ENCODE measurements at places on chromosomes 1 and 21.

DNA sequence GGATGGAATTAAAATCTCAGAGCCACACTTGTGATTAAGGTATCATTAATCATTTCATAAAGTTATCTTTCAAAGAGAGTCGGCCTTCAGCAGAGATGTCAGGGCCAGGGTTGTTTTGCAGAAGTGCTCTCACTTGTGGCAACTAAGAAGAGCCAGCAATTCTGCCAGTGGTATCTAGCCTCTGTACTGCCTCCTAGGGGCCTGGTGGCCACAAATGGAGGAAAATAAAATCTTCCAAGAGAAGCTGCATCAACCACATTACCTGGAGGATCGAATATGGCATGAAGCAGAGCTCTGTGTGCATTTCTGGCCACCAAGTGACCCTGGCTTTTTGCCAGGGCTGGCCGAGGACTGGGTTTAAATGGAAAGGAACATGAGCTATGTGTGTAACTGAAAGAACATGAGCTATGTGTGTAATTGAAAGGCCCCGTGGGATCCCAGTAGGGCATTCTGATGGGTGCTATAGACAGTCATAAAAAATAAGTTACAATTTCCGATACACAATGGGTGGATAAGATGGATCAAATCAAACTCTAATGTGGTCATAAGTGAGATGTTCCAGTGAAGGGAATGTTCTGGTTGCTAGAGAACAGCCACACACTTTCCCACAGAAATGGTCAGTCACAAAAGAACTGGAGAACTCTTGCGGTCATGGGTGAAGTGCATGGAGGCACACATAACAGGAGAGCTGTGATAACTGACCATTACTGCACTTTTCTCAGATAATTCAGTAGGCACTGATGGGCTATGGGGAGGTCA, 335.8 kb downstream of the CAMTA1 start:
- DNase-seq = no peak

GRCh38 chr1:76833151-76833550, 34.1 kb upstream of the ST6GALNAC5 start:
- no peak for DNase-seq

DNA sequence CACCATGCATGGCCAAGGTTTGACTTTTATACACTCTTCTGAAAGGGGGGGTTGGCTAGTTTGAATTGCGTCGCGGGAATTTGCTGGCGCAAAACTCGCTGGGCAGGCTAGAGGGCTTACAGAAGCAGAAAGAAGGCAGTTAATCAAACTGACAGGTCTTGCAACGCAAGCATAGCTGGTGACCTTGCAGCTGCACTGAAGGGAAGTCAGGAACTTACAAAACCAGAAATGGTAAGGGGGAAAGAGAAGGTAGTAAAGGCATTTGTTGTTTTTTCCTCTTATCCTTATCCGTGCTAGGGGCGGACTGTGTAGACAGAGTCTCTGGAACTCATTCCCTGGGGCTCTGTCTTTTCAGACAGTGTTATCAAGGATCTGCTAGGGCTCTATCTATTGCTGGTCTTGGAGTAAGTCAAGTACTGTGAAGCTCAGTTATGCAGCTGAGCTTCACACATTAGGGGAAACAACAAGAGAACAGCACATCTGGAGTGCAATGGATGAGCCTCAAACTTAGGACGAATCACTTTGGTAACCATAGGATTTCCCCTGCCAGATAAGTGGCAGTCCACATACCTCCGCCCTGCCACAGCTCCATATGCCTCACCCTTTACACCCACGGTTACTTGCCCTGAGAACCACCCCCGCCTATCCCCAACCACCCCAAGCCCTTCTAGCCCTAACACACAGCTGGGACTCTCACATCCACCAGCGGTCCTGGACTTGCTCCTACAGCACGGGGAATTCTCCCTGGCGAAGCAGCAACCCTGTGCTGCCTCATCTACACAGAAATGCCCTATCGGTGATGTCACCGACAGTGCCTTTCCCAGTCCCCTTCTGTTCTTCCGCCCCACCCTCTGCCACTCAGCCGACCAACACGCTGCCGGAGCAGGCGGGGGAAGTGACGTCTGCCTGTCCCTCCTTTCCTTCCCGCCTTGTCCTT, 251.4 kb downstream of the FAM72C start:
- DNase-seq = no peak

DNA sequence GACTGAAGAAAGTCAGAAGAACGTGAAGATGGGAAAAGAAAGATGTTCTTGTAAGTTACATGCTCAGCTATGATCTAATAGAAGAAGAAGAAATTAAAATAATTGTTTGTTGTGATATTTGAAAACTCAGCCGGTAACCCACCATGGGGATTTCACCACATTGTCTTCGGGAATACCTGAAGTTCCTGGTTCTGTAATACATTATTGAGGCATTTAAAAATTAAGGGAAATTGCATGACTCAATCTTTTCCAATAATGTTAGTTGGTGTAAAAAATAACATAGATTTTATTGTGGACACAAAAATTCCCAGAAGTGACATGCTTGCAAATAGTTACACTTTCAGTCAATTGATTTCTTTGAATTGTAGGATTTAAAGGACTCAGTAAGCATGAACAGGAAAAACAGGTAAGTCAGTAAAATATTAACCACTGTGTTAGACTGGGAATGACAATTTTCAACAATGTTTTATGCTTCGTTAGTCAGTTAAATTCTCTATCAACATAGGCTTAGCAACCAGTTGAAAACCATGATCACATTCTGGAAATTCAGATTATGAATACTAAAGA, 745.1 kb downstream of the LTN1 start:
- DNase-seq = no peak

DNA sequence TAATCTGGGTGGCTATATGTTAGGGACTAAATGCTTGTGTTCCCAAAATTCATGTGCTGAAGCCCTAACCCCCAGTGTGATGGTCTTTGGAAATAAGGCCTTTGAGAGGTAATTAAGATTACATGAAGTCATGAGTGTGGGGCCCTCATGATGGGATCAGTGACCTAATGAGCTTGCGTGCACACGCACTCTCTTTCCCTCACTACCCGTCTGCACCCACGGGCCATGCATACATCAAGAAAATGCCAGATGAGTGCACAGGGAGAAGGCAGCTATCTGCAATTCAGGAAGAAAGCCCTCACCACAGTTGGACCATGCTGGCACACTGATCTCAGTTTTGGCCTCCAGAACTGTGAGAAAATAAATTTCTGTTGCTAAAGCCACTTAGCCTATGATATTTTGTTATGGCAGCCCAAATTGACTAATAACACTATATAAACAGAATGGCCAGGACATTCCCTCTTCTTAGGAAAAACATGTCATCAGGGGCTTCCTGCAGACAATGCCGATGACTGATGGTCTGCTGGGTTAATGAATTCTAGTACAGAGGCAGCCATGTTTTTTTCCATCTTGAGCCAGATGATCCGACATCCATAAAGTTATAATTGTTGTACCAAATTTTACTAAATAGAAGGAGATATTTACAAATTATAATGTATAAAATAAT, 18.1 kb upstream of the MYOG start:
- no peak for DNase-seq

DNA sequence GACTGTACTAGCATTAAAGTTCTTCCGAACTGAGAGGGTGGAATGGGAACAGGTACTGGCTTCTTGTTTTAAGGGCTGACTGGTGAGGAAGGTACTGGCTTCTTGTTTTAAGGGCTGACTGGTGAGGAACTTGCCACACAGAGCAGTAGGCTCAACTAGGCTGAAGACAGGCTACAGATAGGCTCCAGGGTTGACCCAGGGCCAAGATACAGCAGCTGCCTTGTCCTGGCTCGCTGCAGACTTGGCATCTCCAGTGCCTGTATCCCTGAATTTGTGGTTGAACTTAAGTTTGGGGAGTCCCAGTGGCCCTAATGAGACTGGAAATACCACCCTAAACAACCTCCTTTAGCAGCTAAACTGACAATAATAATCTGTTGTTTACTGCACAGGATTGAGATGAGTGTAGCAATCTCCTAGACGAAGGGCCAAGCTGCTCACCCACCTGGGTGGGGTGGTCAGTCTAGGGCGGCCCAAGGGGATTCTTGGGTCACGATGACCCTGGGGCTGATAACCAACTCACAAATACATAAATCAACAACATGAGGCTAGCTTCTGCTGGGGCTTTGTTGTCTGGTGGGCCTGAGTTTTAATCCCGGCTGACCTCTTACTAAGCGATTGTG, 227.1 kb downstream of the DISC1 start:
- DNase-seq = no peak

DNA sequence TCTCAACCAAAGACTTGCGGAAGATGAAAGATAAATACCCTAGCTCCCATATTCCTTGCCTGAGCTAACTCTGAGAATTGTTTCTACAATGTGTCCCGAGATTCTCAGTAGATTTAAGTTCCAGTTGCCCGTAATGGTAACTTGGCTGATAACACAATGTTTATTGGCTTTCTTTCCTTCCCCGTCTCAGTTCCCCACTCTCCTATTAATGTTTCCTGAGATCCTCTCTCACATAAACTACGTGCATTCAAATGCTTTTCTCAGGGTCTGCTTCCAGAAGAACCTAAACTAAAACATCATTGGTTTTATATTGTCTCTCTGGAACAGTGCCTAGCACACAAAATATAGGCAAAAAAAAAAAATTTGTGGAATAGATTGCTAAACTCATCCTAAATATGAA, 794.2 kb upstream of the ADGRL2 start:
- DNase-seq = no peak

DNA sequence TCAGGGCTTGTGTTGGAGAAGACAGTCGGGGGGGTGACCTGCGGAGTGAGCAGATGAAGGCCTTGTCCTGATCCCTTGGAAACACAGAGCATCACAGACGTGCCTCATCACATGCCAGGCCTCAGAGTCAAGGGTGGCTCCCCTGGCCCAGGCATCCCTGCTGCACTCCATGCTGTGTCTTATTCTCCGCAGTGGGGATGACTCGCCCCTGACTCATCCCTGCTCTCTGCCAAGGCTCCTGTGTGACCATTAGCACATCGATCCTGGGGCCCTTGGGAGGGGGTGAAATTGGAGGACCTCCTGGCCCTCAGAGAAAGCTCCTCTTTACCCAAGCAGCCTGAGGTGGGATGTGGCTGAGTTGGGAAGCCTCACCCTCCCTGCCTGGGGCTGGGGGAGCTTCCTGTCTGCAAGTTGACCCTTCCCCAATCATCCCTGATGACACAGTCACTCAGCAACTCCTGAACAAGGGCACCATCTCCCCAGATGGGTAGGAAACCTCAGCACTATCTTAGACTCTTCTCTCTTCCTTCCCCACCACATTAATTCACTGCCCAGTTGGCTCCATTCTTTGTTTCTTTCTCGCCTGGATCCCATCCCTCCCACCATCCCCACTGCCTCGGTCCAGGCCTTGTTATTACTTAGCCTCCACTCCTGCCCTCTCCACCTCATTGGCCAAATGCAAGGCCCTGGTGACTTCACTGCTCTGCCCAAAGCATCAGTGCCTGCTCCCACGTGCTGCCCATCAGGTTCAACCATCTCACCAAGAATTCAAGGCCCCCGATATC, 74.6 kb downstream of the CAMK2N1 start:
- DNase-seq = no peak

GRCh38 chr1:77668924-77669449, 13.5 kb downstream of the ZZZ3 start:
- DNase-seq = no peak

DNA sequence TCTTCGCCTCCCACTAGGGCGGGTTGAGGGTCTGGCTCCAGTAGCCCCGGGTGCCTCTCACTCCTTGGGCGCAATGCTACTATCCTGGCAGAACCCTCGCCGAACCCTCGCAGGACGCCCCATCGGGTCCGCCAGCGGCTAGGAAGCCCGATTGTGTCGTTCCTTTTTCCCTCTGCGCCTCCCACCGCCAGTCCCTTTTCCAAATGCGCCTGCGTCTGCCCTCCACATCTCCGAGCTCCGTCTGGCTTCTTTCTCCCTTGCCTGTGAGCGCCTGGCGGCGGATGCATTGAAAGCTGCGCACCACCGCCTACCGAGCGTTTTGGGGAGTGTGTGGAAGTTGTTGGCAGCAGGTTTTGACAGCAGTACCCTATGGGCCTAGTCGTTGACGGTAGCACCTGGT, 1.0 kb upstream of the DIRAS3 start:
- DNase-seq = no peak
